ENCODE measurements at places on chromosomes 2 and 18. TPM values are rescaled to one million over a fixed set of nuclear protein-coding genes. Genes with fewer than 3 reads are reported as not detected.

IL1RL2 gene
- not detected for total RNA-seq

DNA sequence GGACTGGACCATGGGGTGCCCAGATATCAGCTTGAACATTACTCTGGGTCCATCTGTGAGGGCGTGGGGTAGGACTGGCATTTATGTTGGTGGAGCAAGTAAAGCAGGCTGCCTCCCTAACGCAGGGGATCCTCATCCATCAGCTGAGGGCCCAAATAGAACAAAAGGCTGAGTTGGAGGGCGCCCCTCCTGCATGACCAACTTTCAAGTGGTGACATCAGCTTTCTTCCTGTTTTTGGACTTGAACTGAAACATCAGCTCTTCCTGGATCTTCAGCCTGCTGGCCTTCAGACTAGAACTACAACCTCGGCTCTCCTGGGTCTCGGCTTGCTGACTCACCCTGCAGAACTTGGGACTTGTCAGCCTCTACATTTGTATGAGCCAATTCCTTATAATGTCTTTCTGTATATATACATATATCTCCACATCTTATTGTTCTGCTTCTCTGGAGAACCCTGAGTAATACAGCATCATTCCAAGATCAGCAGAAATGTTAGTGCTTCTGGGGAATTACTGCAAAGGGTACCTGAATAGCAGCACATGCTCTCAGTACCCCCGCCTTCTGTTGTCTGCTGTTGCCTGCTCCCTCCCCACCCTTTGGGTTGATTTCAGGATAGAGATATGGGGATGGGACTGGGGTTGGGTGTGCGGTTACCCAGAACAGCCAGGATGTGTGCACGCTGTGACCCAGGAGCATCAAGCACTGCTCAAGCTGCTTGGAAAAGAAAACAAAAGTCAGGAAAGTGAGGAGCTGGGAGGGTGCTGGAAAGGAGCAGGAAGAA, 20.0 kb downstream of the TMEM127 start:
- DNase-seq = no peak

DNA sequence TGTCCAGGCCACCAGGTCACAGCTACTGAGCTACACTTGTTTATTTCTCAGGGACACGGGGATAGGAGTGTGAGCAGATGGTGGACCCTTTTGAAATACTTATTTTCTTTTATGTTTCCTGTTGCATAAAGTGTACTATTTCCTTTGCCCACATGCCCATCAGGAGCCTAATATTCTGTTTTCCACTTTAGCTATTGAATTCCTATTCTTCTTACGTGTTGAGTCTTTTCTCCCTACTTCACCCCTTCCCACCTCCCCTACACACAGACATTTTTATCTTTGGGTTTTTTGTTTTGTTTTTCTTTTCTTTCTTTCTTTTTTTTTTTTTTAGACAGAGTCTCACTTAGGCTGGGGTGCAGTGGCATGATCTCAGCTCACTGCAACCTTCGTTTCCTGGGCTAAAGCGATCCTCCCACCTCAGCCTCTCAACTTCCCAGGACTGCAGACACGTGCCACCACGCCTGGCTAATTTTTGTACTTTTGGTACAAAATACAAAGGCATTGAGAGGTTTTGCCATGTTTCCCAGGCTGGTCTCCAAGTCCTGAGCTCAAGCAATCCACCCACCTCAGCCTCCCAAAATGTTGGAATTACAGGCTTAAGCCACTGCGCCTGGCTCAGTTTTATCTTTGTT, 5.2 kb upstream of the GPR55 start:
- DNase-seq = no peak

DNA sequence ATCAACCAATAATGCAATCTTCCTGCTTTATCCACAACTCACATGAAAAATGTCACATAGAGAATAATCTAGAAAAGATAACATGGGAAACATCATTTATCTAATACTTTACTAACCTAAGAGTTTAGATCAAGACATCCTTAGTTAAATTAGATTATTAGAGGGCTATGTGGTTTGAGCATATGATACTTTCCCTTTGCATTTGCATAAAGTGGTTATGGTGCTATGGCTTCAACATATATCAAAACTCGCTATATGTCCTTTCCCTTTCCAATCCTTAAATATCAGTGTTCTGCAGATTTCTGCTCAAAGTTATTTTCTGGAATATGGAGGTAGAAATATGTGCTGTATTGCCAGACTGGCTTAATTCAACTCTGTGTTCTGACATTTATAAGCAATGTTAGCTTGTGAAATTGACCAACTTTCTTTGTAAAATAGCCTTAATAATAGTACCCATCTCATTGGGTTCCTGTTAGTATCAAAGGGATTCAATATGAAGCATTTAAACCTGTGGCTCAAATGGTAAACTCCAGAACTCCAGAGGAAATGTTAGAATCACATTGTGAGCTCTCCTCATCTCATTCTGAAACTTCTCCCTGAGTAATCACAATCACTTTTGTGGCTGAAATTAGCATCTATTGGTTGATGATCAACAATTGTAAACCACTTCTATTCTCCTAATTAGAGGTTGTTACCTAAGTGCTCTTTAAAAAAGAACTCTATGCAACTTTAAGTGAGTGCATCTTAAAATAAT, 1089.9 kb upstream of the SLC39A10 start:
- no peak for DNase-seq

- DNase-seq = no peak
Observed at GRCh38 chr2:241200822-241201395, 12.4 kb downstream of the ANO7 start.

SP140L gene
- total RNA-seq = 57.4 TPM

DNA sequence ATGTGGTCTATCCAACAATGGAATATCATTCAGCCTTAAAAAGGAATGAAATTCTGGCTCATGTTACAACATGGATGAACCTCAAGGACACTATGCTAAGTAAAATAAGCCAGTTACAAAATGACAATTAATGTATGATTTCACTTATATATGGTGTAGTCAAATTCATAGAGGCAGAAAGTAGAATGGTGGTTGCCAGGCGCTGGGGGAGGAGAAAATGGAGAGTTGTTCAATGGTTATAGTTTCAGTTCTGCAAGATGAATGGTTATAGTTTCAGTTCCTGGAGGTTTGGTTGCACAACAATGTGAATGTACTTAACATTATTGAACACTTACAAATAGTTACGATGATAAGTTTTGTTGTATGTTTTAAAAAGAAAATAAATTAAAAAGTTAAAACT, 79.2 kb upstream of the IL1R2 start:
- DNase-seq = no peak

- no peak for DNase-seq
Observed at GRCh38 chr2:25246001-25246400, 77.6 kb upstream of the POMC start.

GPN1 gene
- total RNA-seq = 51.0 TPM

DNA sequence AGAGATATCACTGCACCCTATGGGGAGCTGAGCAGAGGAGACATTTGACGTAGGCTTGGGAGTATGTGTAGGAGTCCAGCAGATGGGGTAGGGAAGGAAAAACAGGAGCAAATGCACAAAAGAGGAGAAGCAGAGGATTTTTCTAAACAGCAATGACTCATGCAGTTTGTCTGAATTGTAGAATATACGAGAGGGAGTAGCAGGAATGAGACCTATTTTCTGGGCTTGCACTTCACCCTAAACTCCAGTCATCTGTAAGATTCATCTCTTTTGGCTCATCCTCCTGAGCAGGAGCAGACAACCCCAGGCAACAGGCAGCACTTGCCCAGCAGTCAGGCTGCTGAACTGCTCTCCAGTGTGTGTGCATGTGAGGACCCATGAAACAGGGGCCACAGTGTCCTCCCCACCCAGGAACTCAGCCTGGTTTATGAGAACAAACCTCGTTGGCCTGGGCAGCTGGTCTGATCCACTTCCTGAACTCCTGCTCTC, 100.2 kb upstream of the CDC42EP3 start:
- DNase-seq = no peak

All from activated T-helper 1 cell treated with anti-CD3 and anti-CD28 coated beads, Interleukin-12 subunit alpha, Interleukin-12 subunit beta, Interleukin-2, Interleukin-4 antibody, amounts not matched to agents 30 ng/mL and 10 ng/mL and 1 ng/mL, durations not matched to agents 14 hours and 24 hours and 36 hours (primary cell).